OCI-M1 (cell line): ENCODE measurements at places on chromosomes 1 and 21.

GRCh38 chr21:45590246-45590725, 48.0 kb upstream of the SLC19A1 start:
- DNase-seq, result peak; percentile 72

DNA sequence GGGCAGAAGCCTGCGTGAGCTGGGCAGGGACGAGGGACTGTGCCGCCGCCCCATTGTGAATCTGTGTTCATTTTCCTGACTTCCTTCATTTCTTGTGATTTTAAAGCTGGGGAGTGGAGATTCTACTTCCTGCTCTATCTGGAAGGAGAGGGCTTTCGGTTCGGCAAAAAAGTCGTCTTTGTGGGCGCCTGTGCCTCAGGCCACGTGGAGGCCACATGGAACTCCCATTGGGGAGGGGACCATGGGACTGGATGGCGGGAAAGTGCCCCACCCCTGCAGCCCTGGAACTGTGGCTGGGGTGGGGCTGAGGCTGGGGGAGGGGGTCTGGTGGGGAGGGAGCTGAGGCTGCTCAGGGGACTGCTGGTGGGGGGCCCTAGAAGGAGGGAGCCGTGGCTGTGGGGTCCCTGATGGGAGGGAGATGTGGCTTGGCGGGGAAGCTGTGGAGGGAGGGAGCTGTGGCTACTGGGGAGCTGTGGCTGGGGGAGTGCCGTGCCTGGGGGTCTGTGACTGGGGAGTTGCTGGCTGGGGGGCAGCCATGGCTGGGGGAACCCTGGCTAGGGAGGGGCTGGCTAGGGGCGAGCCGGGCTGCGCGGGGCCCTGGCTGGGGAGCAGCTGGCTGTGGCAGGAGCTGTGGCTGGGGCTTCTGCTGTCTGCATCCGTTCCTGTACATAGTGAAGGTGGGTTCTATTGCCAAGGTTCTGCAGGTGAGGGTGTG, 31.5 kb downstream of the COL18A1 start:
- DNase-seq, result no peak

- DNase-seq, result peak; percentile 99
Measured at GRCh38 chr21:36437745-36438128, 42.2 kb downstream of the CLDN14 start.

GRCh38 chr1:212805767-212806166, 14.1 kb downstream of the TATDN3 start:
- DNase-seq, result no peak

DNA sequence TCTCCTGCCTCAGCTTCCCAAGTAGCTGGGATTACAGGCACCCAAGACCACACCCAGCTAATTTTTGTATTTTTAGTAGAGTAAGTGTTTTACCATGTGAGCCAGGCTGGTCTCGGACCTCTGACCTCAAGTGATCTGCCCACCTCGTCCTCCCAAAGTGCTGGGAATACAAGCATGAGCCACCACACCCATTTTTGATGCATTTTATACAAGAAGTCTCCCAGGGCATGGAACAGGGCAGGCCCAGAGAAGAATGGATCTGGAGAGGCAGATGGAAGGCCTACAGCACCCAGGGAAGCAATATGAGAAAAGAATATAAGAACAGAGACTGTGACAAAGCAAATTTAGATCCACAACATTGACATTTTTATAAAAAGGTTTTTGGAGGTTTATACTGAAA, 18.8 kb upstream of the IFNAR1 start:
- no peak for DNase-seq

DNA sequence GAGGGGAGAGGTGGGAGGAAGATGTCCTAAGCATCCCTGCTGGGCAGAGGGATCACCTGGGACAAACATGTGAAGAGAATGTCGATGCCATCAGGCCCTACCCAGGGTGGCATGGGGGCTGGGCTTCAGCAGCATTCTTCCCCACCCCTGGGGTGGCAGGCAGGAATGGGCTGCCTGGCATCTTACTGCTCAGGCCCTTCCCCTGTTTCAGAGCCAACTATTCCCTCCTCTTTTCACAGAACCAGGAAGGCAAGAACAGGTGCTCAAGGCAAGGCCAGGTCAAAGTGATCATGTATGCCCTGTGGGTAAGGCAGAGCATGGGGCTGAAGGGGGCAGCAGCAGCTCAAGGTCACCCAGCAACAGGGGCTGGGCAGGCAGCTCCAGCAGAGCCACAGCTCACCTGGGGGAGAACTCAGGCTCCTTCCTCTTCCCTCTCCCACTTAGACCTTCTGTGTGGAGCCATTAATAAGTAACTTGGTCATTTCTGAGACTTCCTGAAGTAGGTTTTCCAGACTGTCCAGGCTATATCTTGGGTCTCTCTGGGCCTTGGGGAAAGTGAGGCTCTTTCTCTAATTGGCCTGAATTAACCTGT, 56.4 kb downstream of the ELK4 start:
- DNase-seq, result no peak

- peak; percentile 84 for DNase-seq
Measured at GRCh38 chr1:56820755-56821461, 1.7 kb upstream of the FYB2 start.

DNA sequence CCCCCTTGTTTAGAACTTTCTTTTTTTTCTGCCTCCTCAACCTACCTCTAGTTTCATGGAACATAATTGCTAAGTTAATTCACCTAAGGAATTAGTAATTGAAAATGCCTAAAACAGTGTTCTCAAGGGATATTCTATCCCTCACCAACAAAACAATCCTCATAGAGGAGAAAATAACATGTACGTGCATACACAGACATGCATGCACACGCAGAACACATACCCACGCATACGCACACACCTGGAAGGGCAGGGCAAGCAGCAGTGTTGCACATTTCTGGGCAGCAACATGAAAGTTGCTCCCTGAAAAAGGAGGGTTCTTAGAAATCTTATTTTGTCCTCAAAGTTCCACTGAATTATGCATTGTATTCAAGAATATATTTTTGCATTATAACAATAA, 76.6 kb downstream of the HHAT start:
- DNase-seq, result no peak
